ENCODE measurements at places on chromosomes 11 and 22.

DNA sequence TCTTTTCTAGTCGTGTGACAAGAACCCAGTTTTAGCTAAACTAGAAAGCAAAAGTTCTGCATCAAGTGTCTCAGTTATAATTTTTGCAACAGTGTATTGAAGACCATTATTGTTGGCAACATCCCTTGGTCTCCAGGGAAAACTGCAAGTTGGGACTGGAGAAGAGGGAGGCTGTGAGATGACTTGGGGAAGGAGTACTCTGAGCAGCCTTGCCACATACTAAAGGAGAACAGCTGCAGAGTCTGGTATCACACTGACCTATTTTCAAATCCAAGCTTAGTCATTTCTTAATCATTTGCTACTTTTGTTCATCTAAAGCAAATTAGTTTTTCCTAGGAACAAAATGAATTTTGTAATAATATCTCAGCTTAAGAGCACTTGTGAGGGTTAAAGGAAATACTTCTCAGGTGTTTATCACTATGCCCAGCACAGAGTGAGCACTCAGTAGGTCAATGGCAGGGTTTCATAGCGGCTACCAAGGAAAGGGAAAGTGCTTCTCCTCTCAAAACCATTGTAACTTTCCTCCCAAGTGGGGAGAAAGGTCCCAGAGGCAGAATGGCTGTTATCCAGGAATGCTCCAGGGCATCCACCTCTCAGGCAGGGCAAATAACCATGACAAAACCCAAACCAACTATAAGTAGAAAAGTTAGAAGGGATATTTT is 247.1 kb downstream of the C11orf87 start:
- no peak for DNase-seq

DNA sequence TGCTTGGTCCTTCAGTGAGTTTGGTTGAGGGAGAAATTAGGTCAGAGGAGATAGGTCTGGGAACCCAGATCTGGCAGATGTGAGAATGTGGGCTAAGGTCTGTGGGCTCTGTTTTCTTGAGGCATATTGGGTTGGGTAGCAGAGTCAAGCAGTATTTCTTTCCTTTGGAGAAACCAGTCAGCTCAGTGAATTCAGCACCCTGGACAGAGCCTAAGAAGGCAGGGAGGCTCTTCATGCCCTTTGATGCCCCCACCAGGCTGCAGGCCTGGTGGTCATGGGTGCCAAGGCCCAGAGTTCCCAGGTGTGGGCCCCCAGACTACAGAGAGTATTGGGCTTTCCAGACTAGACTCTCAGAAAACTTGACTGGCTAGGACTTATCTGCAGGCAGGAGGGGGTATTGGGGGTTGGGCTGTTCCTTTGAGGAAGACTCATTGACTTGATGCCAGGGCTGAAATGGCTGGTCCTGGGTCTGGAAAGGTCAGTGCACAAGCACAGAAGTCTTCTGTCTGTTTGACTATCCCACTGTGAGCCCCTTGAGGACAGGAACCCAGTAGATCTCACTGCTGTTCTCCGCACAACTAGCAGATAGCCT is 45.3 kb upstream of the NECTIN1 start:
- no peak for DNase-seq

- no peak for DNase-seq
Observed at GRCh38 chr11:112179601-112180000, 4.3 kb downstream of the BCO2 start.

- DNase-seq, result no peak
Observed at GRCh38 chr11:69005631-69006368, 7.2 kb downstream of the MRGPRF start.

All from stimulated activated CD4-positive, alpha-beta T cell treated with anti-CD3 and anti-CD28 coated beads, TNF-alpha, amount 100 ng/mL, for 24 hours (primary cell).